CD4-positive, alpha-beta T cell treated with Interferon gamma for 1 hour (primary cell): ENCODE measurements at places on chromosomes 2 and 18.

DNA sequence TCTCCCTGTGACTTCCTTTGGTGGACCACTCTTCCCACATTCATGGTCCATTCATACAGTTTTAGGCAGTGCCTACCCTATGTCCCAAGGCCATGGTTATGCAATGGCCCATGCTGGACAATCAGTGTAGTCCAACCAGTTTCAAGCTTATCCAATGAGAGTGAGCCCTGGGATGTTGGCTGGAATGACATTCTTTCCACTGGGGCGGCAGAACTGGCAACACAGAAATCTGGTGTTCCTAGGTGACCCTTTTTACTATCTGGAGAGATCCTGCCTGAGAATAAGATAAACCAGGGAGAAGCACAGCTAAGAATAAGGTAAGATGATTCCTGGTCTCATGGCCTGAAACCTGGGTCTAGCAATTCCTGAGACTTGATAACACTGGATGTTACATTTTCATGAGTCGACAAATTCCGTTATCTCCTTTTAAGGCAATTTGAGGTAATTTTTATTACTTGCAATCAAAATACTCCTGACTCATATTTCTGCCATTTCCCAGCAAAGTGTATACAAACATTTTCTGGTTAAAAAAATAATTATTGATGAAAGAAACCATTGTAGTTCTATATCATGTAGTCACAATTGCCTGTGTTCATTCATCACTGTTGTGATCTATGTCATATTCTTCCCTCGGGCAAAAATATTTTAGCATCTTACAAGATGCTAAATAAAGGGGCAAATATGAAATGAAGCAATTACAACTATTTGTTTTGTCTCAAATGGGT is 271.5 kb upstream of the LYPD1 start:
- DNase-seq = no peak

- DNase-seq = no peak
These were observed 40.8 kb upstream of the CFAP36 start for GRCh38 chr2:55478610-55479304.

- no peak for DNase-seq
These were observed 163.6 kb downstream of the C1D start for GRCh38 chr2:67899187-67899586.

- DNase-seq = no peak
These were observed 56.0 kb upstream of the PTH2R start for GRCh38 chr2:208350610-208351009.

DNA sequence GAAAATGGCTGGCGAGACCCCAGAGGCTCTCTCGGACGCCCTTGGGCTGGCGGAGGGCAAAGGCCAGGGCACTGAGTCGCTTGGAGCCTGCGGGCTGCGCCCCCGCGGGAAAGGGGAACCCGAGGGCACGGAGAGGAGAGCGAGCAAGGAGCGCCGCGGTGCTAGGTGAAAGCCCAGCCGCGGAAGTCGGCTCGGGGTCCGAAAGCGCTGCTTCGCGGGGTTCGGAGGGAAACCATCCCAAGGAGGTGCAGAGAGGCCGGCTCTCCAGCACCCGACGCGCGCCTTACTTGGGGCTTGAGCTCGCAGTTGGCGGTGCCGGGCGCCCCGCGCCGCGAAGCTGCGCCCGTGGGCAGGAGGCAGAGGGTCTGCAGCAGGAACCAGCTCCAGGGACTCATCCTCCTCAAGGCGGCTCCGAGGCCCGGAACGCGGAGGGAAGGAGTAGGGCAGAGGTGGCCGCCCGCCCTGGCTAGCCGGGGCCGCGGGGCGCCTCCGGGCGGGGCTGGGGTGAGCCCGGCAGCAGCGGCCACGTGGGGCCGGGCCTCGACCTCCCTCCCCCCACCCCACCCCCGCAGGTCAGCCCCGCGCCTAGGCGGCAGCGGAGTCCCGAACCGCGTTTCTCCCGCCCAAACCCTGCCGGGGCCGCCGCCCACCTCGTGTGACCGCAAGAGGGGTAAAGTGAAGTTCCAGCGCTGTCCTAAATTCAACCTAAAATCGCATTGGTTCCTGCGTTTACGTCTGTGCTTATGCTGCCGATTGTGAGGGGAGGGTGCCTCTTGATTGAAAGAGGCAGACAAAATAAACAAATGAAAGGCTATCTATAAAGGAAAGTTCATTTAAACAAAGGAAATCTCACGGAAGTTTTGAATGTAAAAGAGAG is at the start of gene TRABD2A:
Gene TRABD2A (minus strand): TSS at position 440 of the 877 bp plus-strand sequence. CDS start 45 bp downstream, at position 395.
- peak; percentile 56 for DNase-seq

DNA sequence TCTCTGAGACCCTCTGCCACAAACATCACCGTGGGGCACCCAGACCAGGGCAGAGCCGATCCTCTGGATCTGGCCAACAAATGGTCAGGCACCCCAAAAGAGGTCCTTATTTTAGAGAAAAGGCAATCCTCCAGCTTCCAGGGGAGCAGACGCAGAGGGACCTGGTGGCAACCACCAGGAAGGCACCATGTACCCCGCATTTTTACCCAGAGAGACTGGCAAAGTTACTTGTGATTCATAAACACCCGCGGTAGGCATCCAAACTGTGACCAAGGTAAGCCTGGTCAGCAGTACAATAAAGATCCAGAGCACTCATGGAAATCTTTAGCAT is 10.5 kb downstream of the LIMS2 start:
- no peak for DNase-seq

- DNase-seq = no peak
These were observed 25.5 kb upstream of the IHH start for GRCh38 chr2:219086196-219086595.

- DNase-seq = no peak
These were observed 163.4 kb downstream of the ARL4C start for GRCh38 chr2:234333168-234334130.

- DNase-seq = no peak
These were observed 543 bp upstream of the MARCHF4 start for GRCh38 chr2:216372761-216373291.

DNA sequence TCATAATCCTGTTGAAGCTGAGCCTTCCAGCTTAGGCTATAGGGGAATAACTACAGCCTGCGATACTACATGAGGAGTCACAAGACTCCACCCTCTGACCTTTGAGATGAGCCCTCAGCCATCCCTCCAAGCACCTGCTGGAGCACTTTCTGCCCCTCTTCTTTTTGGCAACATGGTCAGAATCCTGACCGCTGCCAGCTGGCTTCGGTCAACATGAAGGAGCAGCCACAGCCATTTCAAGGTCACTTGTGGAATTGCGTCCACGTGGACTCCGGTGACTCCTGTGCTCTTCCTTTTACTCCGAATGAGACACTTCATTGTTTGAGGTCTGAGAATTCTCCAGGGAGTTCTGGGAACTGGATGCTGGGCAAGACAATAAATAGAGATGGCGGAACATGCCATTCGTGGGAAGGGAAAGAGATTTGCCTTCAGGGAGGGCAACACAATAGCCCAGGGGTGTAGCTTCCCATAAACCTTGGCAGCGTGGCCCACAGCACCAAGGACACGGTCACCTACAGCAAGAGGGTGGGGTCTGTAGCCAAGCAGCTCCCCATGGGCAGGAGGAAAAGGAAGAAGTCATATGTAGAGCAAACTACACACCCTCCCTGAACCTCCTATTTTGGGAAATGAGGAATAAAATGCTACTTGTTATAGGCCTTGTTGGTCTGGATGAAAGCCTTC is 73.3 kb upstream of the PPP1CB start:
- no peak for DNase-seq

DNA sequence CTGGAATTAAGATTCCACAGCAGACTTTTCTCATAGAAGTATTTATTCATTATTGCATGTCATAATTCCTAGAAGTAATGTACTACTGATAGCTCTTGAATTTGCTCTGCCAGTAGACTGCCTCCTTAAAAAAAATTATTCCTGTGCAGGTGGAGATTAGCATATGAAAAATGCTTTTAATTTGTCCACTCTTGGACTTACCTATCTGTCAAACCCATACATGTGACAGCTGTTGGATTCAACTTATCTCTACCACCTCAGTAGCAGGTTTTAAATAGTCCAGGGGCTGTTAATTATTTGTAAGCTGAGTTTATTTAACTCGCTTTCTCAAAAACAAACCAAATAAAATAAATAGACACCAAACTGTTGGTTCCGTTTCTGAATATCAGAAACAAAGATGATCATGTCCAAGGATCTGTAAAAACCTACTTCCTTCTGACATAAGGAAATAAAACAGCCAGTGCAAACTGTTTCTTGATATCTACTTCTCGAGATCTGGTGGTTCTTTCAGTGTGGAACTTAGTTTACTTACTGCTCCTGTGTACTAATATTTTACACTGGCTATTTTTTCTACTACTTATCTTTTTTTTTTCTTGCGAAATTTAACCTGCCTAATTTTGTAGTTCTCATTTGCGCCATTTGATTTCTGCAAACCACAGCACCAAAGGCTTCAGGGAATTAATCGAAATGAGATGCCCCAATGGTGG is 44.2 kb downstream of the ZEB2 start:
- DNase-seq = no peak

DNA sequence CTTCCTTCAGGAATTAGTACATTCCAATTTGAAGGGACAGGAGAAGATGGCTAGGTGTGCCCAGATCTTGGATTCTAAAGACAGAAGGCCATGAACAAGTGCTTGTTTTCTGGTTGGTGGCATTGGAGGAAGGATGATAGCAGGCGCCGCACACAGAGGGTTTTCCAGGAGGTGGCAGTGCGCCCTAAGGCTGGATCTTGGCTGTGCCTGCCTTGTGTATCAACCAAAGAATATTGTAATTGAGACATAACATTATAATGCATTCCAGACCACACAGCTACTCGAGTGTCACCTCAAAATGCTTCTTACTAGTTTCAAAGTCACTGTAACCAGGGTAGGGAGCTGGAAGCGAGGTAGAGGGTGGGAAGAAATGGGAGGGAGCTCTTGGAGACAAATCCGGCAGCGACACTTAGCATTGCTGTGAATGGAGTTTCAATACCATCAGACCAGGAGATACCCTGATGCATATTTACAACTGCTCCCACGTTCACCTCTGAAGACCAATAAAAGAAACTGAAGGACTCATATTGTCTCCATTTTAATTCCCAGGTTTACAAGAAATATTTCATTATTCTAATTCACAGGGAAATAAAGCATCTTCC is 42.5 kb downstream of the CPO start:
- peak; percentile 26 for DNase-seq

- no peak for DNase-seq
These were observed 65.8 kb downstream of the CD8B2 start for GRCh38 chr2:106552921-106553320.

- no peak for DNase-seq
These were observed 786.6 kb upstream of the CDH2 start for GRCh38 chr18:28963481-28963880.

DNA sequence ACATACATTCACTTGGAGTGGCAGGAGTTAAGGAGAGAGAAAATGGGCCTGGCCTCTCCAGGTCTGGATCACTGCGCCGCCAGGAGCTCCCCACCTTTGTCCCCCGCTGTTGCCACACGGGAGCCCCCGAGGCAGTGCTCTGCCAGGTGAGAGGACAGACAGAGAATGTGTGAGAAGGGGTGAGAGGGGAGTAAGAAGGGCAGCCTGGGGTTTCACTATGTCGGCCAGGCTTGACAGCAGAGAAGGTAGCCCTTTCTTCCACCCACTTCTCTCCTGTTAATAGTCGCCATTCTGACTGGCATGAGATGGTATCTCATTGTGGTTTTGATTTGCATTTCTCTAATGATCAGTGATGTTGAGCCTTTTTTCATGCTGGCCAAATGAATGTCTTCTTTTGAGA is 26.2 kb upstream of the ARHGEF4 start:
- DNase-seq = no peak

DNA sequence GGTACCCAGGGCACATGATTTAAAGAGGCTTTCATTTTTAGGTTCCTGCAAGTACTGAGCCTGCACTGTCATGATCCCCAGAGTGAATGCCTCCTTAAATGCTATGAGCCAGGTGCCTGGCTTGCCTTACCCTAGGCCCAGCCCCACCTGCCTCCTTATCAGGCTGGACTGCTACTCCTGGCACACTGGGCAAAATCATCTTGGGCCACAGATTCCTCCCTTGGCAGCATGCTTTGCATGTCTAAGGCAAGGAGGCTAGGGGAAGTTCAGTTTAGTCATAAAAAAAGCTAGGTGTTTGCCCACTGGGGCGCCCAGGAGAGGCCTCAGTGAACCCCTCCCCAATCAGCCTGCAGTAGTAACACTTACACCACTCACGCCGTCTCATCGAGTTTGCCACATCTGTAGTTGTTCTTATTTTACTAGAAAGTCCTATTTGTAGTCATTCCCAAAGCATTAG is 45.1 kb downstream of the LBH start:
- DNase-seq = no peak

GRCh38 chr2:155350783-155351580 is 652.5 kb downstream of the KCNJ3 start:
- DNase-seq = no peak

GRCh38 chr2:3604991-3605961 is 10.4 kb downstream of the COLEC11 start:
- DNase-seq = no peak

GRCh38 chr2:73993778-73994177 is 9.1 kb downstream of the TET3 start:
- DNase-seq = no peak

- DNase-seq = no peak
These were observed 65.4 kb downstream of the SDC1 start for GRCh38 chr2:20159411-20160070.

GRCh38 chr18:22961156-22961555 is 28.0 kb downstream of the RBBP8 start:
- no peak for DNase-seq

- DNase-seq = no peak
These were observed 368.2 kb downstream of the EPHA4 start for GRCh38 chr2:221203856-221204255.

- no peak for DNase-seq
These were observed 51.3 kb downstream of the BCL11A start for GRCh38 chr2:60502144-60502543.

GRCh38 chr2:99850084-99850710 is 292.2 kb downstream of the AFF3 start:
- no peak for DNase-seq

DNA sequence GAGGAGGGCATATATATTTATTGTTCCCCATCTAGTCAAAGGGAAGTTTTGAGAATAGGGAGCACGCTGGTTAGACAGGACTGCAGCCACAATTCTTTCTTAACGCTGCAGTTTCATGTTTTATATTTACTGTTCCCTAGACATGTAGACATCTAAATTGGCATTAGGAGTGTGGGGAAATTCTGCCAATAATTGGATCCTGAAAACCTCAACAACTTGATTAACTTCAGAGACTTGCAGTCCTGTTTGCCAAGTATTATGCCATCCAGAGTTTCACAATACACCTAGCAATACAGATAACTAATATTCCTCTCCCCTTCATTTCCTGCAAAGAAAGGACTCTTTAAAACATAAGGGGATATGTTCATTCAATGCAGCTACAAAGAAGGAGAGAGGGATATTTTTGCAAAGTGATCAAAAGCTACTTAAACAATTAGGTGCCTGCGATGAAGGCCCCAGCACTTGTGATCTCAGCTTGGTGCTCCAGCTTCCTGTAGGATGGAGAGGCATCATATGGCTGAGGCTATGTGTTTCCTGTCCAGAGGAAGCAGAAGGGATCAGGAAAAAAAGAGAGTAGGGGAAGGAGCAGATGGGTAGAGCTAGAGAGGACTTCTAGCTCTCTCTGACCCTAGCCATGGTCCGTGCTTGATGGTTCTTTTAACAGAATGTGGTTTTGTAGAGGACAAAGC is 264.4 kb downstream of the MTX2 start:
- no peak for DNase-seq

- DNase-seq = no peak
These were observed 133.1 kb upstream of the KCNJ3 start for GRCh38 chr2:154565433-154565832.
